ENCODE measurements at places on chromosomes 6 and 20. TPM values are rescaled to one million over a fixed set of nuclear protein-coding genes. Genes with fewer than 3 reads are reported as not detected.

DNA sequence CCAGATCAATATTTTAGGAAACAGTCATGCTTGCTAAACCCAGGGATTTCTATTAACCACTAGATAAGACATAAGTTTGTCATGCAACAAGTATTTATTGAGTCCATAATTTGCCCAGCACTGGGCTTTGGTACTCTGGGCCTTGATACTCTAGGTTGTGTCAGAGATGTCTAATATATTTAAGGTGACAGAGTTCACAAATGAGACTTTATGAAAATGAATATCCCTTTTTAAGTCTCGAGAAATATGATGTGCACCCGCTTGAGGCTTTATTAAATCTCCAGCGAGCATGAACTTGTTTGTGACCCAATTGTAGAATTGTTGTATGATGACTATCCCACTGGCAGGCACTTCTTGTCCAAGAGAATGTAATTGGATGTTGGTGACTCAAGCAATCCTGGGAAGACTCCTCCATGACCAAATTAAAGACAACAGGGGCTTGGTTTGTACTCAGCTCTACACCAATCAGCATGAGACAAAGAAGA, 109.2 kb downstream of the ESR1 start:
- no peaks in the 10 kb centered on the region for H3K4me1 ChIP-seq
- no peaks in the 10 kb centered on the region for H3K36me3 ChIP-seq
- no peaks in the 10 kb centered on the region for H3K27me3 ChIP-seq
- H3K27ac ChIP-seq = no peak overlapping the region
- no peak overlapping the region for H3K4me3 ChIP-seq

- peak overlapping the region; percentile 94 for H3K27ac ChIP-seq
- H3K27me3 ChIP-seq = no peaks in the 10 kb centered on the region
- H3K4me1 ChIP-seq = peaks cover 77% of the 10 kb centered on the region
- H3K4me3 ChIP-seq = peak overlapping the region; percentile 90
These were observed 5.3 kb downstream of the KCNK5 start for GRCh38 chr6:39224011-39224410.

GRCh38 chr20:49529470-49529869, 38.5 kb downstream of the PTGIS start:
- H3K4me3 ChIP-seq = no peak overlapping the region
- H3K27ac ChIP-seq = no peak overlapping the region
- H3K4me1 ChIP-seq = peaks cover 6% of the 10 kb centered on the region
- H3K27me3 ChIP-seq = peaks cover 19% of the 10 kb centered on the region
- H3K36me3 ChIP-seq = no peaks in the 10 kb centered on the region
- no peak for DNase-seq

GRCh38 chr20:11120431-11120830, 446.6 kb upstream of the JAG1 start:
- H3K36me3 ChIP-seq = no peaks in the 10 kb centered on the region
- no peak overlapping the region for H3K4me3 ChIP-seq
- no peak overlapping the region for H3K27ac ChIP-seq
- H3K27me3 ChIP-seq = no peaks in the 10 kb centered on the region
- H3K4me1 ChIP-seq = no peaks in the 10 kb centered on the region

DNA sequence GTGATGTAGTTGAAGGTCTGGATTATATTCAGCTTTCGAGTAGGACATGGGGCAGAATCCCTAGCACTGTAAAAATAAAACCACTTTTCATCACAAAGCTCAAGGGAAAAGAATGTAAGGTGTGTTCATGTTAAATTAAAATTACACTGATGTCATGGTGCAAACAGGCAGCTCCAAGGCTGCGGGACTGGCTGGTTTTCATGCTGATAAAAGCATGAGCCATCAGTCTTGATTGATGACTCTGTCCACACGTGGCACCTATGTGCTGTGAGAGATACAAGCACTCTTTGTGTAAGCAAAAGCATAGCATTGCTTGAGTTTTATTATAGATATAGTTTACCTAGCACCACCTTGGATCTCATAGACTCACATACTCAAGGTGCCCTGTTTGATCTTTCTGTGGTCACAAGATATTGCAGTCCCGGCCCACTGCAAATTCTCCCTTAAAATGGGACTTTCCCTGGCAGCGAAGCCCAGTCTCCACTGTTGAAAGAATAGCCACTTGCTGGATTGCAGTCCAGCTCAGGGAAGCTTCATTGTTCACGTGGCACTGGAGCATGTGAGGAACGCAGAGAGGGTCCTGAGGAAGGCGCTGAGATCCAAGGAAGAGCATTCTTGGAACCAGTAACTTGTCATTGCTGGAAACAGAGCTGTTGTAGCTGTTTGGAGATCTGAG, 90.6 kb downstream of the TIAM2 start:
- peaks cover 8% of the 10 kb centered on the region for H3K4me1 ChIP-seq
- H3K36me3 ChIP-seq = no peaks in the 10 kb centered on the region
- H3K27me3 ChIP-seq = peaks cover 8% of the 10 kb centered on the region
- DNase-seq = no peak

- no peak overlapping the region for H3K4me3 ChIP-seq
- peaks cover 13% of the 10 kb centered on the region for H3K27me3 ChIP-seq
- H3K27ac ChIP-seq = no peak overlapping the region
- DNase-seq = no peak
These were observed 102.3 kb upstream of the MAP3K7 start for GRCh38 chr6:90689172-90689571.

The CDC5L gene
- 20.4 TPM for total RNA-seq

The ANKRD66 gene
- total RNA-seq = not detected

The ATP6V1G2 gene
- total RNA-seq = 1.1 TPM

The NDRG3 gene
- 19.2 TPM for total RNA-seq

The EMILIN3 gene
- not detected for total RNA-seq

Data from activated CD8-positive, alpha-beta T cell treated with anti-CD3 and anti-CD28 coated beads for 36 hours (primary cell).